ENCODE measurements at places on chromosomes 12 and 14.

DNA sequence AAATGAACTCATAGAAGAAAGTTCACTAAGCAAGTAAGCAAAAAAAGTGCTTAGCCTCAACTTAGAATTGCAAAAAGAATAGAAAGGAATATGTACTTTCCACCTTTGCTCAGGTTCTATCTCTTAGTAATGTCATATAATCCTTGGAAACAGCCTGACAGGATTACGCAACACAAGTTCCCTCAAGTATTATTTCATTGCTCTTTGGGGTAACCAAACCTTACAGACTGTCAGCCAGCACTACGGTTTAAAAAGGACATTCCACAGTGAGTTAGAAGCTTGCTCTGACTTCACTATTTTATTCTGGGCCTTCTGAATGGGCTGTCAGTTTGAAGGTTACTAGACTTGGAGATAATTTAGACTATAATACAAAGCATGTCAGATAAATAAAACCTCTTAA lies 264.0 kb downstream of the ATXN7L3B start:
- no peak for DNase-seq

- DNase-seq = no peak
Observed at GRCh38 chr12:101490286-101490920, 15.3 kb downstream of the SPIC start.

DNA sequence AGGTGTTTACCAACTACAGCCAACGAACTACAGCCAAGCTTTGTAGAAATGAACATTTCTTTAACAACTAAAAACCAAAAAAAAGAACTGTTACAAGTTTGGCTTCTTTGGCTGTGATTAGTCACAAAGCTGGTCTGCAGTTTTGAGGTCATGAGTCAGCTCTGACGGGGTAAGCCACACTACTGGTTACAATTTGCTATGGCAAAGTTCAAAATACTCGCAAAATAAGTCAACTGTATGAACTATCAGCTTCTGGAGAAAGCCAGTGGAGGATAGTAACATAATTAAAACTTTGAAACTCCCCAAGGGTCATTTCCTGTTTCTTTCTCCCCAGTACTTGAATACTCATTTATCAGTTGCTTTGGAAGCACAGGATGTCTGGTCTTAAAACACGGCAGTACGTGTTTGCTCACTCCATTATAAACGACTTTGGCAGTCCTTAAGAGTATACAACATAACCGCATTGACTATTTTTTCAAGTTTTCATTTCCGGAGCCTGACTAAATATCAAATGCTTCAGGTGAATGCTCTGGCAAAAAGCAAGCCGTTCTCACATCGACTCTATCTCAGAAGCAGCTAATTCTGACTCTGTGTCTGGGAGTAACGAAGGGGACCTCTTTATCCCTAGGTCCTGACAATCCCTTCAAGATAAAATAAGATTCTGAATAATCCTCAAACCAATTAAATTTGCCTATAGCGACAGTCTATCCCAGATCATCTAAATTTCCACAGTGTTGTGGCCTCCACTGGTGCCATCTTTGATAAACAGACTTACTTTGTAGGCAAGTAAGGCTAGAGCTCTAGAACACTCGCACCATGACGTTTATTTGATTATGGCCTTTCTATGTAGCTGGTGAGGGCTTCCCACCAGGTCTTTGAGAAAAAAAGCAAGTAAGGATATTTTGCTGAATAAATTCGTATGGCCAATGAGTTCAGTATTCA lies 10.6 kb downstream of the PHLDA1 start:
- DNase-seq = peak; percentile 41

DNA sequence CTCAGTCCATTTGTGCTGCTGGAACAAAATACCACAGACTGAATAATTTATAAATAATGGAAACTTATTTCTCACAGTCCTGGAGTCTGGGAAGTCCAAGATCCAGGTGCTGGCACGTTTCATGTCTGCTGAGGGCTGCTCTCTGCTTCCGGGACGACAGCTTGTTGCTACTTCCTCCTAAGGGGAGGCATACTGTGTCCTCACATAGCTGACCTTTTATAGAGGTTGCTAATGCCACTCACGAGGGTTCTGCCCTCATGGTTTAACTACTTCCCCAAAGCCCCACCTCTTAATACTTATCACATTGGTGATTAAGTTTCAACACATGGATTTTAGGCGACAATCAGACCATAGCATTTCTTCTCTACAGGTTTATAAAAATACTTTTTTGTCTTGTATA lies 411.1 kb downstream of the NRXN3 start:
- no peak for DNase-seq

DNA sequence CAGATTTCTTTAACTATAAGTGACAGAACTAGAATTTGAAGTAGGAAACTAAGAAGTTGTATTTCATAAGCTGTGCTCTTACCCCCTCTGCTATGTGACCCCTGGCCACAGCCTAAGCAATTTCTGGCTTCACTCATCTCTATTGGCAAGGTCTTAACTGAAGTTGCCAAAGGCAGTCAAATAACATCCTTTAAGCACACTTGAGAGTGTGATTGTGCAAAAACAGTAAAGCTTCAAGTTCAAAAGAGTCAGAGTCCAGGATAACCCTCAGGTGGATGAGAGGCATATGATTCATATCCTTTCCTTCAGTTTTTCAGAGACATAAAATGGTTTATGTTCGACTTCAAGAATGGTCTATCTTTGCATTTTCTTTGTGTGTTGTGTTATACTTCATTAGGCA lies 45.2 kb downstream of the GRIP1 start:
- DNase-seq = no peak

DNA sequence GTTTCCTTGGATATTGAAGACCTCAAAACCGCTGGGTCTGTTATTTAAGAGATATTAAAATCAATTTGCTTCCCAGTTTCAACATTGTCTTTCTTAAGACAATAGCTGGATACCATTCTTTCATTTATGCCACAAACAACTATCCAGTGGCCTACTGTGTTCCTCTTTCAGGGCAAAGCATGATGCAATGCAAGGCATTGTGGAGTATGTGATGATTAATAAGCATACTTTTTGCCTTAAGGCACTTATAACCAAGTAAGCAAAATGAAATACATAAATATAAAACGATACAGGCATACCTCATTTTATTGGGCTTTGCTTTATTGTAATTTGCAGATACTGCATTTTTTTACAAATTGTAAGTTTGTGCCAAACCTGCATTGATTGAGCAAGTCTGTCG lies 45.5 kb downstream of the SCN8A start:
- DNase-seq = no peak
